ENCODE measurements at places on chromosomes 7 and 10.

DNA sequence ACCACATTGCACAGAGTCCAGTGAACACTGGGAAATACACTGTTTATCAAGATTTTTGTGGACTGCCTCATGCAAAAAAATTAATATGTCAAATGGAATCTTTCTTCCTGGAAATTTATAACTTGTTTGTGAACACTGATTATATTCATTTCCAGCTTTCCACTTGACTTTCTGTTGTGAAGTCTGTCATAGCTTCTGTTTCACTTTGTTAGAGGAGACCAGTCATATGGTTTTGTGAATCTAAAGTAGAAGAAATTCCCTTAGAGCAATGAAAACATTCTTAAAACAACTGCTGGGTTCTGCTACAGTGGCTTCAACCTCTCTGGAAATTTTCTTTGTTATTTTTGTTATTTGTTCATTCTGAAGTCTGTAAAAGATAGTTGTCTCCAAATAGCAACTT is 349.5 kb upstream of the NFE2L3 start:
- DNase-seq, result no peak

DNA sequence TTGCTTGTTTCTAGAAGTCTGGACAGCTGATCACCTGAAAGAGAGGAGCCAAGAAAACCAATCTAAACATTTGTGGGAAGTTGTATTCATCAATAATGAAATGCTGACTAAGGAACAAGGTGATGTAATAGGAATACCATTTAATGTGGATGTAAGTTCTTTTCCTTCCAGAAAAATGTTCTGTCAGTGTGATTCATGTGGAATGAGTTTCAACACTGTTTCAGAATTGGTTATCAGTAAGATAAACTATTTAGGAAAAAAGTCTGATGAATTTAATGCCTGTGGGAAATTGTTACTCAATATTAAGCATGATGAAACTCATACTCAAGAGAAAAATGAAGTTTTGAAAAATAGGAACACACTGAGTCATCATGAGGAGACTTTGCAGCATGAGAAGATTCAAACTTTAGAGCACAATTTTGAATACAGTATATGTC is 39.8 kb upstream of the ZNF37A start:
- no peak for DNase-seq

DNA sequence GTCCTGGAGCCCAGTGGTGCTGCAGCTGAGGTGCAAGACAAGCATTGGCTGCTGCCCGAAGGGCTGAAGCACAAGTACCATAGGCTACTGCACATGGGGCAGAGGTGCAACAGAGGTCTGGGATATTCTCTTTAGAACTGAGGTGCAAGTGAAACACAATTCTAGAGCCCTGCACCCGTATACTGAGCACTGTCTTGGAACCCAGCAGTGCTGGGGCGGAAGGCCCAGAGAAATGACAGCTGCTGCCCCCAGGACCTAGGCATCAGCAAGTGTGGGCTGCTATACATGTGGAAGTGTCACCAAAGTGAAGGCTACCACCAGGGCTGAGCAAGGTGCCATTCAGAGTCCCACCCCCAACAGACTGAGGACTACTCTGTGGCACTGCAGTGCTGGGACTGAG is 393.6 kb upstream of the STEAP1 start:
- no peak for DNase-seq

GRCh38 chr10:22621726-22622125 is 92.7 kb downstream of the PIP4K2A start:
- no peak for DNase-seq

GRCh38 chr10:113323985-113324384 is 228.9 kb upstream of the HABP2 start:
- DNase-seq, result no peak

GRCh38 chr10:3538656-3539531 is 246.1 kb downstream of the KLF6 start:
- no peak for DNase-seq

- DNase-seq, result no peak
These were observed 7.0 kb downstream of the NAPEPLD start for GRCh38 chr7:103141753-103142404.

- DNase-seq, result no peak
These were observed 13.0 kb upstream of the TRPV6 start for GRCh38 chr7:142898377-142899170.

- DNase-seq, result no peak
These were observed 62.1 kb upstream of the AQP1 start for GRCh38 chr7:30849565-30849964.

GRCh38 chr10:50326757-50327701 is 75.7 kb upstream of the ASAH2 start:
- no peak for DNase-seq

- DNase-seq, result no peak
These were observed 172.8 kb upstream of the CXCL12 start for GRCh38 chr10:44557596-44558191.

GRCh38 chr10:16117305-16117695 is 257.0 kb upstream of the MINDY3 start:
- no peak for DNase-seq
